ENCODE measurements at places on chromosomes 13 and 19. TPM values are rescaled to one million over a fixed set of nuclear protein-coding genes. Genes with fewer than 3 reads are reported as not detected.

ZNF417 gene
- total RNA-seq = 10.8 TPM

GRCh38 chr13:41746259-41746658, 214.7 kb downstream of the VWA8 start:
- DNase-seq = no peak

GRCh38 chr19:14160017-14160703, 23.8 kb upstream of the ASF1B start:
- no peak for DNase-seq

SMIM44 gene
- not detected for total RNA-seq

- no peak for DNase-seq
Observed at GRCh38 chr13:50074843-50075242, 59.6 kb downstream of the KCNRG start.

DNA sequence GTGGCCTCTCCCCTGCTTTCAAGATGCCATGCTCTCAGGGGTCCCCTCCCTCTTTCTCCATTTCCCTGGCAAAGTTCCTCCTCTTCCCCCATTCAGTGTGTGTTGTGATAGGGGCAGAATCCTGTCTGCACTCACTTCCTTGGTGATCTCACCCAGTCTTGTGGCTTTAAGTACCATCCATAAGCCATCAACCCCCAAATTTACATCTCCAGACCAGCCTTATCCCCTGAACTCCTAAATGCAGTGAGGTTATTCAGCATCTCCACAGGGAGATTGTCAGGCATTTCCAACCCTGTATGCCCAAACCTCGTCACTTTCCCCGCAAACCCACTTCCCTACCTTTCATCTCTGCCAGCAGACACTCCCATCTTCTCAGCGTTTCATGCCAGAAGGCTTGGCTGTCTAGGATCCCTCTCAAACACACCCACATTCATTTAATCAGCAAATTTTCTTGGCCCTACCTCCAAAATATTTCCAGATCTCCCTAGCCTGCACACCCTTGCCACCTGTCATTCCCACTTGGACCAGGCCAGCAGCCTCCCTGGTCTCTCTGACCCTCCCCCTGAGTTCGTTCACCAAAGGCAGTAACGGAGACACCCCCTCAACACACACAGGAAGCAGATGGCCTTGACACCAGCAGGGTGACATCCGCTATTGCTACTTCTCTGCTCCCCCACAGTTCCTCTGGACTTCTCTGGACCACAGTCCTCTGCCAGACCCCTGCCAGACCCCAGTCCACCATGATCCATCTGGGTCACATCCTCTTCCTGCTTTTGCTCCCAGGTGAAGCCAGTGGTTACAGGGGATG, at the start of gene HCST:
TSS of gene HCST (plus strand) at position 676 of the 808 bp plus-strand sequence. CDS start at position 741, 65 bp downstream.
- DNase-seq = no peak

KIR3DL2 gene
- not detected for total RNA-seq

EVI5L gene
- 23.6 TPM for total RNA-seq

GRCh38 chr19:1417145-1417544, 9.8 kb downstream of the DAZAP1 start:
- DNase-seq = no peak

DNA sequence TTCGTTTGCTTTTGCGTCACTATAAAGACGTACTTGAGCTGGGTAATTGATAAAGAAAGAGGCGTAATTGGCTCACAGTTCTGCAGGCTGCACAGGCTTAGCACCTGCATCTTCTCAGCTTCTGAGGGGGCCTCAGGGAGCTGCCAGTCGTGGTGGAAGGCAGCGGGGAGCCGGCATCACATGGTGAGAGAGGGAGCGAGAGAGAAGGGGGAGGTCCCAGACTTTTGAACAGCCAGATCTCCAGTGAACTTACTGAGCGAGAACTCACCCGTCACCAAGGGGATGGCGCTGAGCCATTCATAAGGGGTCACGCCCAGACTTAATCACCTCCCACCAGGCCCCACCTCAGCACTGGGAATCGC, 58.7 kb upstream of the F7 start:
- no peak for DNase-seq

DNA sequence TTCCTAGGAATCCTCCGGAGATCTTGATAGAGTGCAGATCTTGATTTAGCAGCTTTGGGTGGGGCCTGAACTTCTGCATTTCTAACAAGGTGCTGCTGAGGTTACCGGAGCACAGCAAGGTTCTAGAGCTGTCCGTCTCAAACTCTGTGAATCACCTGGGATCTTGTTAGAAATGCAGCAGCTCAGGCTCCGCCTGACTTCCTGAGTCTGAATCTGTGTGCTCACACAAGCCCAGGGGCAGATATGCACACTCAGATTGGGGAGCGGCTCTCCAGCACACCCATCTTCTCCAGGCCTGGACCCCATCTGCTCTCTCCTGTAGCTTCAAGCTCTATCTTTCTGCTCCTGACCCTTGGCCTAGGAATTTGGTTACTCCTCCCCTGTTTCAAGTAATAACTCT, 3.5 kb upstream of the TEX26 start:
- no peak for DNase-seq

GRCh38 chr13:94753327-94753726, 41.0 kb upstream of the SOX21 start:
- DNase-seq = no peak

Measured in cardiac septum (tissue), 1 donor.